ENCODE measurements at places on chromosomes 1 and 21.

DNA sequence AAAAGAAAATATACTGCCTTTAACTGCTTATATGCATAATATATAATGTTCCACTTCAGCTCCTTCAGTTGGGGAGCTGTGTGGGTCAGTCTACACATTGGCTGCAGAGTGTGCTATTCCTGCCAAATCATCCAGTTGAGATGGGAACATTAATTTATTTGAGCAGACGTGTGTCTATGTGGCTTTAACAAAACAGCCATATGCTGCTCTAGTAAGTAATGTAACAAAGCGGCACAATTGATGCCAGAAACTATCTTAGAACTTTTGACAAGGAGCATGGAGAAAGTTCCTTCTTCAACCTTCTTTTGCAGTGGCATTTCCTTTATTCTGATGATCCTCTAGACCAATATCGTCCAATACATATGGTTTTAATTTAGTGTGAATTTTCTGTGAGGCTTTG, 285.9 kb upstream of the C1orf87 start:
- DNase-seq = no peak

DNA sequence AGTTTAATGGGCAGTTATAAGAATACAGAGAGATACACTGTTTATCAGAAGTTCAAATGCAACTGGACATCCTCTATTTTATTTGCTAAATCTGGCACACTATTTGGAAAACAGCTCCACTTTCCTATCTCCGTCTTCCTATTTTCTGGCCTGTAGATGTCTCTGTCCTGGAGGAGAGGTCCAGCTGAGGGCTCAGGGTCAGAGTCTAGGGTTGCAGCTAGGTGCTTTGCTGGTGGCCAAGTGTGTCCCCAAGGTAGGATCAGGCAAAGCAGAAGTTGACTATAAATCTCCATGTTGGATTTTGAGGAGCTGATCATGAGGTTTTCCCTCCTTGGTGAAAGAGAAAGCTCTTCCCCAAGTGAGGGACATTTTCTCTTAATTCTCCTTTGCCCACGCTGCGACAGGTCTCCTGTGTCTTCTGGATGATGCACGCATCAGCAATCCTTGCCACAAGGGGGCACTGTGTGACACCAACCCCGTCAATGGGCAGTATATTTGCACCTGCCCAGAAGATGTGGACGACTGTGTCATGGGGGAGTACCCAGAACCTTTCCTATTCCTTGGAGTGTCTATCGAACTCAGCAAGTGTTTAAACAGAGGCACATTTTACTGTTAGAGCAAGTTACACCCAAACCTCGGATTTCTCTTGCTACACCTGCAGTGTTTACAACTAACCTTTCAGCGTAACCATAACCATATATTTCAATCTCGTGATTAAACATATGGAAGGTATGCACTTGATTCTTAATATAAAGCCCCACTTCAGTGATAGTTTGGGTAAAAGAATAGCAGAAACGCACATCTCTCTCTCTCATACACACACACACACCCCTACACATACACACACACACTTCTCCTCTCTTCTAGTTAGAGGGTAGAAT, 10.2 kb downstream of the ADAM30 start:
- DNase-seq = no peak

DNA sequence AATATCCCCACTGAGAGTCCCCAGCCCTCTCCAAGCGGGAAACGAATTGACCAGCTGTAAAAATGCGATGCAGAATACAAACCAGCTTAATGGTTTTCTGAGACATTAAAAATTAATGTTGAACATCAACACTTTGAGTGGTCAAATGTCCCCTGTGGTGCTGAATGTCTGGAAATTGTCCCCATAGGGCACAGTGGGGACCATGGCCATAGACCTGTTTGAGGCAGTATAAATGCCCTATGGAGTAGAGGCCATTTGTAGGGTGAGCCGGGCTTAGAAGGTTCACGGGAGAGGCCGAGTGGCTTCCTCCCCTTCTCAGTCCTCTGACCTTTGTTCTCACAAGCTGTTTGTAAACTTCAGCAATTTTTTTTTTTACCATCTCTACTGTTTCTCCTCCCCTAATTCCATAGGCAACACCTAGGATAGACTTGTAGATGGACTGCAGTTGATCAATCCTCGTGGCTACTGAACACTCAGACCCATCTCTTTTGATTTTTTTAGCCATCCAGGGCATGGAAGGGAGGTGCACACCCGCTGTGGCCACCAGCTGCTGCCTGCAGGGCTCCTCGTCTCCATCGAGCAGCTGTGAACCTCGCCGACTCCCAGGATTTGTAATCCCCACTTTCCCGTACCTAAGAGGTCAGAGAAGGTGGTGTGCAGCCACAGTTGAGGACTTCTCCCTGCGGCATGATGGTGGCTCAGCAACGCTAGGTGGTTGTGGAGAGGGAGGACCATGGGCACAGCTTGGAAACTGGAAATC, 41.0 kb downstream of the KAZN start:
- no peak for DNase-seq

- no peak for DNase-seq
These were observed 139.2 kb downstream of the ETS2 start for GRCh38 chr21:38944903-38945302.

GRCh38 chr1:51578383-51579109, 38.3 kb upstream of the OSBPL9 start:
- DNase-seq = no peak

DNA sequence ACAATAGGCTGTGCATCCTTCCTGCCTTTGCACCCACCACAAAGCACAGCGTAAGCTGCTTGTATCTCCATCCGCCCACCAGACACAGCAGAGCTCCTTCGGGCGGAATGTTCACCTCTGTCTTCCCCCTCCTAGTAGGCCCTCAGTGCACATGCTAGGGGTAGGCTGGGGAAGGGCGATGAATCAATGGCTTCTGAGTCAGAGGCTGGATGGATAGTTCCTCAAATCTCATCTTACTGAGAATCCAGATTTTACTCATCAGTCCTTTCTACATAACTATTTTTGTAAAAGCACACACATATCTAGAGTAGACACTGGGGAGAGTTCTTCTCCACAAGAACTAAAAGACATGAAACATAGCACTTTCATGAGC, 73.8 kb downstream of the BCAR3 start:
- DNase-seq = no peak

- DNase-seq = no peak
These were observed 490.4 kb upstream of the C1orf87 start for GRCh38 chr1:60563777-60564535.

GRCh38 chr1:190615818-190616217, 138.2 kb upstream of the BRINP3 start:
- DNase-seq = no peak

- no peak for DNase-seq
These were observed 5.4 kb downstream of the NPR1 start for GRCh38 chr1:153683854-153684253.

- no peak for DNase-seq
These were observed 263.4 kb downstream of the OLFM3 start for GRCh38 chr1:101733340-101733739.

DNA sequence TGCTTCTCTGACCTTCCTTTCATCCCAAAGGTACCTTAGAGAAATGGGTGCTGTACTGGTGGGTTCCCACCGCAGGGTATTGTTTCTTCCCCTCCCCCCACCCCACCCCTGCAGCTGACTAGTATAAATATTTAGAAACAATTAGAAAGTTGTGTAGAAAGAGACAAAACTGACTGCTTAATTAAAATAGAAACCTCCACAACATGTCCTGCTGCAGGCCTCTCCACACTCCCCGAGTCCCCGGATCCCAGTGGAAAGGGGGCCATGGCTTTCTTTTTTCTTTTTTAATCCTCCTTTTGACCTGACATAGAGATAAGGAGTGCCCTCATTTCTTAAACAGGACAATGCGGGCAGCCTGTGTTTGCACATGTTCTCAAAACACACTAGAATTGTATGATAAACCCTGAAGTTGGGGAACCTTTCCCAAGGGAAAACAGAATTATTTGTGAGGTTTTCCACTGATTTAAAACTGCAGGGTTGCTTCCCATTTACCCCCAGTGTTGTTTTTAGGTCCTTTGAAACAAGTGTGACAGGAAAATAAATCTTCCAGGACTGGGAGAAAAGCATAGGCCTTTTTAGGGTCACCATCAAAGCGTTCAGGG, 1.7 kb downstream of the RHOU start:
- DNase-seq = no peak

- no peak for DNase-seq
These were observed 28.1 kb upstream of the KDM4A start for GRCh38 chr1:43621861-43622260.

- no peak for DNase-seq
These were observed 94.1 kb downstream of the ADARB1 start for GRCh38 chr21:45168522-45168921.

DNA sequence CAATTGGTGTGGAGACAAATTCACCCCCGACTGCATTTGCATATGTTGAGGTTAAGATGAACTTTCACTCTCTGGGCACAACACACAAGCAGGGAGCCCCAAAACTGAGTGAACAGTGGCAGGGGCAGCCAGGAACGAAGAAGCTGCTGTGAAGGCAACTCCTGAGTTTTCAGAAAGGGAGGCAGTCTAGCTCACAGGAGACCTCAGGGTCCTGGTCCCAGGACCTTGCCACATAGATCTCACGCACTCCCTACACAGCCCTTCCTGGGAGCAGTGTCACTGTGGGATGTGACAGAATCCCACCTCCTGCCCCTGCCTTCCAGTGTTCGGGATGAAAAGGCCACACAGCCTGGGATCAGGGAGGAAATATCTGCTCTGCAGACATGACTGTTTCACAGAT, 60.9 kb downstream of the KCND3 start:
- no peak for DNase-seq

- no peak for DNase-seq
These were observed 199.7 kb downstream of the TBX15 start for GRCh38 chr1:118788463-118788862.

DNA sequence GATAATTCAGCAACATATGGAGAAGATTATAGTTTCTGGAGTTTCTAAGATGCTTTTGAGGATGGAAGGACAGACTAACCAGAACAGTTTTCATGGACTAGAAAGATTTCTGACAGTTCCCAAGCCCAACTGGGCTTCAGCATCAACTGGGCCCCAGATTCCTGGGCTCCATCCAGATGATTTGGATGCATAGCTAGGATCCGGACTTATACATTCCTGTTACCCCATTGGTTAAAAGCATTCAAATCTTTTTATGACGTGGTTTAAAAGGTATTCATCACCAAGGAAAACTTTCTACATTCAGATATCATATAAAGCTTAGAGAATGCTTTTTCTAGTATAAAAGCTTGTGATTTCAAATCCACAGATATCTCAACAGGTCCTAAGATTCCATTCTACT, 29.7 kb downstream of the TSHB start:
- DNase-seq = no peak

DNA sequence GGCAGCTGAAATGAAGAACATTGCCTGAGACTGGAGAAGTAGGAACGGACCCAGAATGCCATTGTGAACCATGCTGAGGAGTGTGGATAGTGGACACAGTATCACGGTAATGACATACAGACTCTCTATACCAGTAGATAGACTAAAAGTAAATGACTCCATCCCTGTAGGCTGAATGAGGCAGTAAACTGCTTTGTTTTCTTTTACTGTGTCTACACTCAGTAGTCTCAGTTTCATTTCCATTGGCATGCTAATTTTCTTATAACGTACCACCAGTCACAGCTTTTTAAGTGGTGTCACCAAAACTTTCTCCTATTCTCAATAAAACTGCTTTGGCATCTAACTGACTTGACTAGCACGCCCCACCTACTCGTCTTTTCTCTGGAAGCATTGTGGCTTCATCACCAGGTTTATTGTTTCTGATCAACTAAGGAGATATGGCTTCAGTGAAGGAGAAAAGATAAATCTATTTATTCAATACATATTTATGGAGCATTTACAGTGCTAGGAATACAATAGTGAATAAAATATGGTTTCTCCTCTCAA, 8.4 kb upstream of the ZNF697 start:
- DNase-seq = no peak

- no peak for DNase-seq
These were observed 28.3 kb downstream of the KIRREL1 start for GRCh38 chr1:158021721-158022120.

- no peak for DNase-seq
These were observed 1.2 kb downstream of the BCL9 start for GRCh38 chr1:147542569-147542897.

GRCh38 chr1:21293537-21294265, 3.4 kb upstream of the ECE1 start:
- DNase-seq = no peak

- no peak for DNase-seq
These were observed 648 bp upstream of the ADAR start for GRCh38 chr1:154608397-154609270.

DNA sequence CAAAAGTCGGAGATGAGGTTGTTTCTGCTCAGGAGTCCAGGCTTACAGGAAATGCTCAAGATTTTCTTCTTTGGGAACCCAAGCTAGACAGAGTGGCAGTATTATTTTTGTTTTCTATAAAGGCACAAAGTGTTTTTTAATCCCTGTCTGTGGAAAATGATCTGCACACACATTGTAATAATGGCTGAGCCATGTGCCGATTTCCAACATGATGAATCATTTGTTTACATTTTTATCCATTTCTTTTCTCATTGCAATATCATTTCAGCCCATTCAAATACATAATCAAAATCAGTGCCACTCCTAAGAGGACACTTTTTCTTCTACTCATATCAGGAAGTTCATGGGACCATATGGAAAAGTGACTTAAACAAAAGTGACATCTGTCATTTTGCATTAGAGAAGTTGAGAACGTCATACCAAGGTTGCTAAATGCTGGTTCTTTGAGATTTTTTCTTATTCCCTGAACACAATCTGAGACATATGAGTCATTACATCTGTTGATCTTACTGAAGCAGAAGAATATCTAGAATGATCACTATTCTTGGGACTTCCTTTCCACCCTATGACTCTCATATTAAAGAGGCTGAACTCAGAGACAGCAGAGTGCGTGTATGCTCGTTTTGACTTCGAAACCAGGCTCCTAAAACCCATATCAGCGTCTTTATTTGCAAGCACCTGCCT, 44.9 kb downstream of the ACTA1 start:
- DNase-seq = no peak

DNA sequence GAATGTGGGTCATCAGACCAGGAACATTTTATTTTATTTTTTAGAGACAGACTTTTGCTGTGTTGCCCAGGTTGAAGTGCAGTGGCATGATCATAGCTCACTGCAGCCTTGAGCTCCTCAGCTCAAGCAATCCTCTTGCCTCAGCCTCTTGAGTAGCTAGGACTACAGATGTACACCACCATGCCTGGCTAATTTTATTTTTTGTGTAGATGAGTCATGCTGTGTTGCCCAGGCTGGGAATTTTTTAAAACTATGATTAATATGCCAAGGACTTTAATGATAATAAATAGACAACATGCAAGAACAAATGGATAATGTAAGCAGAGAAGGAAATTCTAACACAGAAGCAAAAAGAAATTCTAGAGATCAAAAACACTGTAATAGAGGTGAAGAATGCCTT, 142.4 kb downstream of the AK5 start:
- no peak for DNase-seq

- no peak for DNase-seq
These were observed at the start of gene SLAMF1 for GRCh38 chr1:160646711-160647328. Gene SLAMF1 (minus strand): TSS chr1:160647044. CDS start chr1:160646945, 99 bp downstream.

DNA sequence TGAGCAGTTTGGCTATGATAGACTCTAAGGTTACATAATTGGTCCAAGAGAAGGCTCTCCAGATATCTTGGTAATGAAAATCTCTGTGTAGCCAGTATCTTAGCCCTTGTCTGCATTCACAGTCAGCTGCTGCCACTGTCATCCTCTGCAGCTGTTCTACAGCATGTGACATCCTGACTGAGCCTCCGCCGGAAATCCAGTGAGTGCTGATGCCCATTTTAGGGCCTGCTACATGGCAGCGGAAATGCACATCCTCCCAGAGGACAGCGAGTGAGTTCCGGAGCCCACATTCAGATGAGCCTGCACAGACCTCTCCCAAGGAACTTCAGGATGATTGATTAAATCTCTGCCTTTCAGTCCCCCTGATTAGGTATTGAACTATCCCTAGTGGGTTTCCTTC, 237.1 kb downstream of the HHIPL2 start:
- DNase-seq = no peak

All from cortex of kidney (tissue), 1 donor.